ENCODE measurements at places on chromosomes 2 and 18.

DNA sequence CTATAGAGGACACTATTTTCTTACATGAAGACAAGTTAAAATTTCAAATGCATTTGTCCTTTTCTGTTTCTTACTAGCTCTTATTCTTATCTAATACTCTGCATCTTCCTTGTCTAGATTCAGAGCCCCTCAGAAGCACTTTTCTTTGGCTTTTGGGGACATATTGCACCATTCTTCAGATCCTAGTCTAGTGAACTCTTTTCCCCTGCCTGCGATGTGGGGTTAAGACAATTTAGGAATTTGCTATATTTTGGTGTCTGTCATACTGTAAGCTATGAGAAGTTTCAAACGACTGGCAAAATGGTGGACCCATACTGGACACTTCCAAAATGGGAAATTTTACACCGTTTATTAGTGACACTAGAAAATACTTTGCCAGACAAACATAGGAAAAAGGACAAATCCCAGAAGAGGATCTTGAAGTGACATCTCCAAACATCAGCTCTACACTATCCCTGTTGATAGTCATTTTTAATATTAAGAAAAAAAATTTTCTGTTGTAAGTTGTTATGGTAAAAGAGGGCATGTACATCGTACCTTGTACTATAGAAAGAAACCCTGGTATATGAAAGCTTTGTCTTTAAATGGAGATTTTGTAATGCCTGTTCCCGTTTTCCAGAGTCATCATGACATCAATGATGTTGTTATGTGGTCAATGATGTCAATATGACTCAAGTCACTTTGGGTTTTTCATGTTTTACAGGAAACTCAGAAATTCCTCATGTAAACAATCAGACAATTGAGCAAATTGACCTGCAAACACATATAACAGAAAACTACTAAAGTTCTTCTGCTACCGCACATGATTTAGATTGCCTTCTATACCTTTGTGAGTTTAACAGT lies 4.4 kb upstream of the KYNU start:
- DNase-seq, result no peak

DNA sequence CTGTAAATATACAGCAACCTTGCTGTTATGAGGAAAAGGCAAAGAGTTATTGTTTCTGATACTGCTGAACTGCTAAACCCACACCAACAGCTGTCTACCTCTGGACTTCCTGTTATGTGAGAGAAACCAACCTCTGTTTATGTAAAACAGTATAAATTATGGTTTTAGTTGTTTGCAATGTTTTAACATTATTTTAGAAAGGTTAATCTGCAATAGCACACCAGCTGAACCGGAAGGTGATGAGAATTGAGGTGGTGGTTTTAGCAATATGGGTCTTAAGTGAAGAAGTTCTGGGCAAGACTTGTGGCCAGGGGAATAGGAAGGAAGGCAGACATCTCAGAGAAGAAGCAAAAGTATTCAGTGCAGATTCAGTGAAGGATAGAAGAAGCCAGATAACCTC lies 237.8 kb downstream of the PLCL1 start:
- no peak for DNase-seq

DNA sequence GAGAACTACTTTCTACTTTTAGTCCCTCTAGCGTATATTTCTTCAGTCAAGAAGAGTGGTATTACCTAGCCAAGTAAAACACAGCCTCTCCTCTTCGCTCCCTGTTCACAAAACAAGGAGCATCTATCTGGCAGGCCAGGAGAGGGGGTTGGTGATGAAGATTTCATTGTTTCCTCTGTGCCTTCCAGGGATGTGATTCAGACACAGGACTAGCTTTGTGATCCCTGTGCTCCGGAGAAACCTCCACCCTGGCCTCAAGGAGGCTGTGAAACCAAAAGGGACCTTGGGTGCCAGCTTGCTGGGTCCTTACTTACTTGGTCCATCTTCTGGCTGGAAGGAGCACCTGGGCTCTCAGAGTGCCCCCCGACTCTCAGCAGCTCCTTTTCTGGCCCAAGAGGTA lies 5.7 kb downstream of the RHOB start:
- DNase-seq, result peak; percentile 91

- no peak for DNase-seq
Measured at GRCh38 chr2:20404950-20405349, 41.9 kb upstream of the RHOB start.

GRCh38 chr18:13800505-13801259 lies 23.3 kb upstream of the MC5R start:
- DNase-seq, result no peak

- DNase-seq, result no peak
Measured at GRCh38 chr18:60197671-60198462, 174.7 kb downstream of the MC4R start.

- no peak for DNase-seq
Measured at GRCh38 chr2:28390746-28391563, 1.7 kb upstream of the FOSL2 start.

DNA sequence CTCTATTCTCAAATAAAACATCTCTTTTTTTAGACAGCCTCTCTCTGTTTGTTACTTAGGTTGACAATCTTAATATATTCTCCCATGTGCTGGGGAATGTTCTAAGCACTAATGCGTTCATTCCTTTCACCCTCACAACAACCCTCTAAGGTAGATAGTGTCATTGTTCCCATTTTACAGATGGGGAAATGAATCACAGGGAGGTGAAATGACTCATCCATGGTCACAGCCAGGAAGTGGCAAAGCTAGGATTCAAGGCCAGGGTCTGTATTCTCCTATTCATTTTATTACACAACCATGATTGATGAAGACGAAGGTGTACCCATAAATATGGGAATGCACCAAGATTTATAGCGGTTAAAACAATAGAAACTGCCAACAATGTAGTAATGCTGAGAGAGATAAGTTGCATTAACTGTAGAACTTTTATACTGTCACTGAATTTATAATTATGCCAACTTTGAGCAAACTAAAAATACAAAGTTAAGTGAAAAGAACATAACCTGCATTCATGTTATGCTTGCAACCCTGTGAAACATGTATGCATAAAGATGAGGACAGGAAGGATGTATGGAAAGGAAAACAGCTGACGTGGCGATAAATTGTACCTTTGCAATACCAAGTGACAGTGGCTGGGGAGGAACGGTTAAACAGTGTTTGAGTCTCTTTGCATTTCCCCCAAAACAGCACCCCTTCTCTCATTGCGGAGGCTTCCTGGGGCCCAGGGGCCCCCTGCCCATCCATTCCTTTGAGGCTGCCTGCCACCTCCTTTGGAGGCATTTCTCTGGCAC lies 257.7 kb upstream of the AGAP1 start:
- DNase-seq, result no peak

GRCh38 chr2:72750466-72750865 lies 75.4 kb downstream of the EXOC6B start:
- no peak for DNase-seq

DNA sequence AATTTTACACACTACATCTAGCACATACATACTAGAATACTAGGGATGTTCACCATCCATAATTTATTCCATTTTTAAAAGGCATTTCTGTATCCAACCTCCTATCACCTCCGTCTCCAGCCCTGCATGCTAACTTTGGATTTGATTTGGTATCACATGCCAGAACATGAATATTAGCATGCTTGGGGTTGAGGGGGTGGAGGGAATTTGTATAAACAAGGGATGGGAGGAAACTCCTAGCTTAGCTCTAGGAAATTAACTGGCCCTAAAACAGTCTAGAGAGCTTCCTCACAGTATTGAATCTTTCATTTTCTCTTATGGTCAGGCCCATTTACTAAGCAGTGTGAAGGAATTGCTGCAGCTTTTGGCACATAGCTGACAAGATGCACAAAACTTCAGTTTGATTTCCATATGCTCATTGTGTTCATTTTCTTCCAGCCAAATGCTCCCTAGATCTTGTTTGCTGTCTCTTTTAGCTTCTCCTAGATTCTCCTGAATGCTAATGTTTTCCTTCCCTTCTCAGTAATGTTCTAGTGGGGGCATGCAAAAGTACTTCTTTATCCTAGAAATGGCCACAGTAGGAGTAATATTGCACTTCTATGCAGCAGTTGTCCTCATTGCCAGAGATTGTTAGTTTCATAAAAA lies 135.2 kb downstream of the VWC2L start:
- DNase-seq, result no peak

DNA sequence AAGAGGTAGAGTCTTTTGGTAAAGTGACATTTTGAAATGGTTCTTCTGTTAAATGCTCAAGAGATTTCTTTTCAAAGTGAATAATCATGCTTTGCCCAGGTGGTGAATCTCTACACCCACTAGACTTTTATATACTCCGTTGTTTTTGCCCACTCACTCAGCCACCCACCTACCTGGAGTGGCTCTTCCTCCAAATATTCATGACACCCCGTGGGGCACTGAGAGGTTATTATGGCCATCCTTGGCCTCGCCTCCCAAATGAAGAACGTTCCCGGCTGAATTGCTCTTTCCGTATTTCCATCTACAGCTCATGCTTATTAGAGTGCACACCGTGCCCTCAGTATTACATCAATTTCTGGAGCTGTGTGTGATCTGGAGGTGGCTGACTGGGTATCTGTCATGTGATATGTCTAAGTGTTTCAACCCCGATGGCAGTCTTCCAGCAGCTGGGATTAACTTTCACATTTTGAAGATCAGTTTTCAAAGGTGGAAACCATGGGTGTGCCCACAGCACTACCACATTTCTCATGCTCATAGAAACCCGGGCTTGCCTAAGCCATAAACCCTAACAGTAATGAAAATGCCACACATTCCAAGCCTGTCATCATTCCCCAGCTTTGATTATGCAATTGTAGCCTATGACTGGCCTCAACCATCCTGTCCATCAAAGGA lies 406.6 kb upstream of the MMADHC start:
- no peak for DNase-seq

- DNase-seq, result no peak
Measured at GRCh38 chr2:58533376-58533775, 292.3 kb upstream of the FANCL start.

DNA sequence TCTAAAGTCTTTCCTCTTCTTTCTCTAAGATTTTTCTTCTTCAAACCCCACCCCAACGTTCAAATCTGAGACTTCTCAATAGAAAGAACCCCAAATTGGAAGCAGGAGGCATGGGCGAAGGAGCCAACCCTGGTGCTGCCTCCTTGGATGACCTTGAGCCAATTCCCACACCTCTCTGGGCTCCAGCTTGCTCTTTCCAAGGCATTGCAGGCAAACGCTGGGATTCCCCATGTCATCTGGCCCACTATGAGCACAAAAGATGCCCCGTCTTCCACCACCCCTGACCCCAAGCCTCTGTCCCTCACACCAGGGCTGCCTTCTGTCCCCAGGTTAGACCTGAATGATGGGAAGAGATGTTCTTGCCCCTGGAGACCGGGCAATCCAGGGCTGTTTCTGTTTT lies 57.0 kb downstream of the TTC32 start:
- no peak for DNase-seq

GRCh38 chr2:96144481-96145035 lies 682 bp downstream of the DUSP2 start:
- DNase-seq, result no peak

DNA sequence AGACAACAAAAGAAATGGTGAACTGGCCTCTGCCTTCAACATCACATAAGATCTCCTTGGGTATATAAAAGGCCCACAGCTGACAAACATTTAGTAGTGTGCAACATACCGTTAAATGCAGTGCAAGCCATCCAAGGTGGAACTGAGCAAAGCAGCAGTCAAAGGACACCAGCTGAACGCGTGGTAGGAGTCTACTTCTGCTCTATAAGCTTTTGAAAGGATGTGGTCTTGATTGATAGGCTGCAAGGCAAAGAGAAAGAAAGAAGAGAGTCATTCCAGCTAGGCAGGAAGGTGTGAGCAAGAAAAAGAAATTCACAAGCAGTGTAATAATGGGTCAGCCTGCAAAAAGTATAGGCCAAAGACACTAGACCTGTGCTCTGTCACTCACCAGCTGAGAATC lies 356.3 kb downstream of the SATB2 start:
- DNase-seq, result no peak

DNA sequence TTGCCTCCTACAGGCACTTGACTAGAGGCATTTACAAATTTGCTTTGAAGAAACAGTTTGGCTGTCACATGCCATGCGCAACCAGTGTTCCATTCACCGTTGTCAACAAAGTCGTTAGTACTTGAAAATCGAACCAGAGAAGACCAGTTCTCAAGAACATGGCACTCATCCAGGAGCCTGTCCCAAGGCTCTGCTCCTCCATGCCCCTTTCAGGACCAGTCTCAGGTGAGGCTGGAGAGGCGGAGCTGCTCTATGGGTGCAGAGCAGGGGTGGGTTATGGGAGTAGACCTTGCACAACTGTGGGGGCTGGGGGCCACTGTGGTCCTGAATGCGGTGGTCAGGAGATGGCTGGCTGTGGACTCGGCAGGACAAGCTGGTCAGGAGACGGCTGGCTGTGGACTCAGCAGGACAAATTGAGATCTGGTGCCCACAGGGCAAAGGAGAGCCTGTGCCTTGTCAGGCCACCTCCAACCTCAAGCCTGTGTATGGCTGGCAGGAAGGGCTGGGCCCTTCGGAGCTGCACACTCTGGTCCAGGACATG lies 12.3 kb upstream of the ATP9B start:
- no peak for DNase-seq

DNA sequence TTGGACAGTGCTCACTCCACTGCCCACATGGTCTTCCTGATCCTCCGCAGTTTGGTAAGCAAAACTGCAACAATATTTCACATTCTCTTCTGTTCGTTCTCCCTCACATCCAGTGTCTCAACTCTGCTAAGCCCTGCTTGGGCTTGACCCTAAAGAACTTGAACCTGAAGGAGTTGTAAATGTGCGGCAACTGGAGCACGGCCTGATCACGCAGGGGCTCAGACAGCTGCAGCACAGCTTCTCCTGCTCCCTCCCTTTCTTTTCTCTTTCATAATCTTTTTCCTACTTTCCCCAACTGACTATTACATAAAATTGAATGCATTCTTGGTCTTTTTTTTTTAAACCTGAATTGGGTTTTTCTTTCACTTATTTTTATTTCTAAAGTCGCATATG lies 10.2 kb downstream of the CYRIA start:
- no peak for DNase-seq

DNA sequence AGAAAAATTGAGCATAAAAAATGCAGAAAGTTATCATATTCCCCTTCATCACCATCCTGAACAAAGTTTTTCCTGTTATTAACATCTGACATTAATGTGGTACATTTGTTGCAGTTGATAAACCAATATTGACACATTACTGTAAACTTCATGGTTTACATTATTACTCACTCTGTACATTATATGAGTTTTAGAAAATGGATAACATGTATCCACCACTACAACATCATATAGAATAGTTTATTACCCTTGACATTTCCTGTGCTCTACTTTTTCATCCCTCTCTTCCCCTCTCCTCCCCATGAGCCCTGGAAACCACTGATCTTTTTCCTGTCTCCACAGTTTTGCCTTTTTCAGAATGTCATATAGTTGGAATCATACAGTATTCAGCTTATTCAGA lies 618.6 kb upstream of the TMEFF2 start:
- no peak for DNase-seq

DNA sequence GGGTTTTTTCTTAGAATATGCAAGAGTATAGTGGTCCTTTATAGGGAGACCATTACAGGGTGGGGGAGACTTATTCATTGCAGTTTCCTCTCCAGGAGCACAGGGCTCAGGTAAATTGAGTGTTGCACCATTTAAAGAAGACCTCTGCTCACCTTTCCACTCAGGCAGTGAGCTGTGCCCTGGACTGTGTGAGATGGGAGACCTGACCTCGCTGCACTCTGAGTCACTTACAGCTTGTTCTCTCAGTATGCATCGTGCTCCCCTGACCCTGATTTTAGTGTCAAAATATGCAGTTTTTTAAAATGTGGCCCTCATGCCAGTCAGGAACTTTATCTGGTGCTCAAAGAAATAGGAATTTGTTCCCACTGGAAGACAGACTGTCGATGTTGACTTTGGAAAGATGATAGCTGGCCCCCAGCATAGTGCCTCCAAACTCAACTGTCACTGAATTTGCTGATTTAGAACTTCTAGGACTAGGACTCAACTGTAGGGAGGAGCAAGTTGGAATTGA lies 146.7 kb upstream of the EPAS1 start:
- no peak for DNase-seq

GRCh38 chr2:59622599-59623308 lies 930.7 kb downstream of the BCL11A start:
- DNase-seq, result no peak

All from vagina (tissue), 2 donors.